Esophagus mucosa (tissue), 1 donor: ENCODE measurements at places on chromosomes 13 and 19. TPM values are rescaled to one million over a fixed set of nuclear protein-coding genes. Genes with fewer than 3 reads are reported as not detected.
A peak's percentile ranks its signal among the peaks of the same experiment; 100 is the strongest.

- no peak for ATAC-seq
Observed at GRCh38 chr13:21338156-21338555, 120.9 kb downstream of the ZDHHC20 start.

GRCh38 chr13:98299966-98300350, 122.9 kb upstream of the RNF113B start:
- ATAC-seq: no peak

DNA sequence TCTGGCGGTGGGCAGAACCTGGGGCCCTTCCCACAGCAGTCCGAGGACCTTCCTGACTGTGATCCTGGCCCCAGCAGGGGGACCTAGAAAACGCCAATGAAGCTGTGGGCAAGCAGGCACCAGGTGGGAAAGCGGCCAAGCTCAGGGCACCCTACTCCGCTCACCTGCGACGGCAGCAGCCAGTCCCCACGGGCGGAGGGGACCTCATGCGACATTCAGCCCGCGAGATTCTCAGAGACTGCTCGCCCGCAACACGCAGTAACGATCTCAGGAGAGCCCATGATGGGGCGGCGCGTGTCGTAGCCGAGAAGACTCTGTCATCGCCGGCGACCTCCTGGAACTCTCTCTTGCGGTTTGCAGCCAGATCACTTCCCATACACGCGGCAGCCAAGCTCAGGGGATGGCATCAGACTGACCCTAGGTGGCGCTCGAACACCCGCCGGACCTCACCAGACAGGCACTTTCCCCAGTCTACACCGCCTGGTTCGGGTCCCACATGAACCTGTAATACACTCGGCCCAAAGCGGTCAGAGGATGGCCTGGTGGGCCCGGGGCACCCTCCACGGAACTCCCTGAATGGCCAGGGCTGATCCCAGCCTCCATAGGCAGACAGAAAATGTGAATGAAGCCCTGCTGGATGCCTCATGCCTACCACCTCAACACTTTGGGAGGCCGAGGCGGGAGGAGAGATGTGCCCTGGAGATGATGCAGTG, 26.5 kb downstream of the MAN2B1 start:
- peak; percentile 84 for ATAC-seq

DNA sequence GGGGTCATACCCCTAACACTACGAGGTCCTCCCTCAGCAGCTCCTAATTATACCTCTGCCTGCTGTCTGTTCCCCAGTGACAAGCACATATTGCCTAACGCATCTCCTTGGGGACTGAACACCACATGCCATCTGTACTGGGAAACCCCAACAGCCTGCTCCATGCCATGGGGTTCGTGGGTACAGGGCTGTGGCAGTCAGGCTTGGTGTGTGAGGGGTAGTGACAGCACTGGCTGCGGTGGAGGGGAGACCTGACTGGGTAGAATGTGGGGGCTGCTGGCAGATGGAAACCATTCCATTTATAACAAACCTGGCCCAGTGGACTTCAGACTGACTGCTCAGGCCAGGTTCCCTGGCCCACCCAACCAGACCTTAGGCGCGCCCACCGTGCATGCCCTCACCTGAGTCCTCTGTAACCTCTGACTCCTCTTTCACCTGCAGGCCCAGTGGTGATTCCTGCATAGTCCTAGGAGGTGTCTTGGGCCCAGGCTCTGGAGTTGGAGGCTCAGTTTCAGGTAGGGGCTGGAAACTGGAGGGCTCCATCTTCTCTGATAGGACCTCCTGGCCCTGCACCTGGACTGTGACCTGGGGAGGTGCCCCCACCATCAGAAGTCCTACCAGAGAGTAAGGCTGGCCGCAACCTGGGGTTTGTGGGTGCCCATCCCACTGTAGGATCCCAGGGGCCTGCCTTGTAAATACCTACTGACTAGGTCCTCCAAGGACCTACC, 3.0 kb downstream of the MZF1 start:
- ATAC-seq: no peak

DNA sequence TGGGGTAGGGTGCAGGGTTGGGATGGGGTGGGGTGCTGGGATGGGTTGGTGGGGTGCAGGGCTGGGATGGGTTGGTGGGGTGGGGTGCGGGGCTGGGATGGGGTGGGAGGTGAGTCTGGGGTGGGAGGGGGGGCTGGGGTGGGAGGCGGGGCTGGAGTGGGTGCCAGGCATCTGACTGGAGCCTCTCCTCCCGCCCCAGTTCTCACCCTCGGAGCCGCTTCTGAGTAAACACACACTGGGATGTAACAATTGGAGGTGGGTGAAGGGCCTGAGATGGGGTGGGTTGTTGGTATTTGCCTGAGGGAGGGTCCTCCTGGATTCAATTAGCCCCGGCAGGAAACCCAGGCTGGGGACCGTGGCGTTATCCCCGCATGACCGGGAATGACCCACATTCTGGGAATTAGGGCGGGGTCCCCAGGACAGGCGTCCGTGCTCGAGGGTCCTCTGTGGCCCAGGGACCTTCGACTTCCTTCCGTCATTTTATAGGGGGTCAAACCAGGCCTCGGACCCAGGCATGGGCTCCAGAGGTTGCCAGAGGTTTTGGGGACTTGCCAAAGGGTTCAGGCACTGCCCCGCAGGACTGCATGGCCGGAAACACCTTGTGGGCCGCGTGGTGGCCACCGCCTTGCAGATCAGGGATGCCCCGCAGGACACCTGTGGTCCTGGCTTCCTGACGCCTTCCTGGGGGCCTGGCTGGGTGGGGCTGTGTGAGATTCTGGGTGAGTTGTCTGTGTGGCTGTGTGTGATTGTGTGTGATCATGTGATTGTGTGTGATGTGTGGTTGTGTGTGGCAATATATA, 1.4 kb downstream of the TMPRSS9 start:
- no peak for ATAC-seq

- no peak for ATAC-seq
Observed at GRCh38 chr19:49474542-49474924, 518 bp downstream of the FLT3LG start.

GRCh38 chr19:16118489-16119033, 6.9 kb downstream of the RAB8A start:
- peak; percentile 15 for ATAC-seq

- ATAC-seq: no peak
Observed at GRCh38 chr13:68176475-68176874, 946.3 kb upstream of the PCDH9 start.

The AKAP11 gene
- total RNA-seq: 13.8 TPM

The ZNF497 gene
- 1.1 TPM for total RNA-seq

The EPS8L1 gene
- 199 TPM for total RNA-seq

The ACP7 gene
- total RNA-seq: 0.32 TPM

The CNN1 gene
- total RNA-seq: 8.3 TPM

The SERPINE3 gene
- total RNA-seq: not detected

The TRIM13 gene
- 30.2 TPM for total RNA-seq
